ENCODE measurements at places on chromosomes 2 and 18.

DNA sequence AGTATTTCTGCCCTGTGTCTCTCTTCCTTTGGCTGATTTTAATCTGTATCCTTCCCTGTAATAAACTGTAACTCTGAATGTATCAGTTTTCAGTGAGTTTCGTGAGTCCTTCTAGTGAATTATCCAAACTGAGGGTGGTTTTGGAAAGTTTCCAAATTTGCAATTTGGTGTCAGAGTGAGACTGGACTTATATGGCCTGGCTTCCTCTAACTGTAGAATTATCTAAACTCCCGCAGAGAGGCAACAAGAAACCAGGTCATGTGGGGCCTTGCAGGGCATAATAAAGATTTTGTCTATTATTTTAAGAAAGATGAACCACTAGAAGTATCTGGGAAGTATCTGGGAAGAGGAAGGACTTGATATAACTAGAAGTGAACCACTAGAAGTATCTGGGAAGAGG is 95.3 kb upstream of the RNF152 start:
- DNase-seq, result no peak

- peak; percentile 92 for DNase-seq
Measured at GRCh38 chr2:209495855-209496585, 72.2 kb downstream of the MAP2 start.

DNA sequence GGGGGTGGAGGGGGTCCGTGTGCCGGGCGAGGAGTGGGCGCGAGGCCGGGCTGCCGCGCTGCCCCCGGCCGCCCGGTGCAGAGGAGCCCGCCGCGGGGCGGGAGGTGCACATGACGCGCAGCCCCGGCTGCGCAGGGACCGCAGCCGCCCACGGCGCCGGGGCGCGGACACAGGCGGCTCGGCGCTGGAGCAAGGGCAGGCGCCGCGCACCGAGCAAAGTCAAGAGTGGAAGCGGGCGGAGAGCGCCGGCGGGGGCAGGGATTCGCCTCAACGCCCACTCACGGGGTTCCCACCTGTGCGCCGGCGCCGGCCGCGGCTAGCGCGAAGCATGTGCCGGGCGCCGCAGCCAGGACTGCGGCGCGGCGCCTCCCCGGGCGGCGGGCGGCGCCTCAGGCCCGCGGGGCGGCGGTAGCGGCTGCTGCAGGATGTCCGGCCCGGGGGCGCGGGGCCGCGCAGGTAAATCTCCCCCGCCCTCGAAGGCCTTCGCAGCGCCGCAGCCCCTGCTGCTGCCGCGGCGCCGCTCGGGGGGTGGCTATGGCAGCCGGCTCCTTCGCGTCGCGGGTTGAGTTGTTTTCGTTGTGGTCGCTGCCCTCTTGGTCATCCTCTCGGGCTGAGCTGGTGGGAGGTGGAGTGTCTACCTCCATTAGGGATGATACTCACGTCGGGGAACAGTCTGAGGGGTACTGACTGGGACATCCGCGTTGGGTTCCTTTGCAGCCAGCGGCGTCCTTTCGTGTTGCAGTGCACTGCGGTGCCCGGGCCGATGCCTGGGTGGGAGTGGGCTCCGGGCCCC is 216.3 kb upstream of the DTNA start:
- DNase-seq, result no peak

GRCh38 chr2:40287195-40287594 is 164.7 kb downstream of the SLC8A1 start:
- DNase-seq, result no peak

DNA sequence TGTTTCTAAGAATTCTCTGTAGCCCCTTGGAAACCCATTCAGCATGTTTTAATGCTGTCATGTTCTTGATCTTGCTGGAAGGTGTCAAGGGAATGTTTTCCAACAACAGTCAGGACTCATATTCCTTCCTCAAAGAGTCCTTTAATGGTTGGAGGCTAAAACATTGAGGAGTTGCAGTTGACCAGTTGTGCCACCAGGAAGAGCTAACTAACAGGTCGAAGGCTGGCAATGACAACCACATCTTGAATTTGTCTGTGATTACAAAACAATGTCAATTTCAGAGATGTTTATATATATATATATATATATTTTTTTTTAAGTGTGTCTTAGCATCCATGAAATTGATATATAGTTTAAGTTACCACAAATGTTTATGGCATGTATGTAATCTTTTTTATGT is 151.5 kb downstream of the INO80D start:
- DNase-seq, result no peak

DNA sequence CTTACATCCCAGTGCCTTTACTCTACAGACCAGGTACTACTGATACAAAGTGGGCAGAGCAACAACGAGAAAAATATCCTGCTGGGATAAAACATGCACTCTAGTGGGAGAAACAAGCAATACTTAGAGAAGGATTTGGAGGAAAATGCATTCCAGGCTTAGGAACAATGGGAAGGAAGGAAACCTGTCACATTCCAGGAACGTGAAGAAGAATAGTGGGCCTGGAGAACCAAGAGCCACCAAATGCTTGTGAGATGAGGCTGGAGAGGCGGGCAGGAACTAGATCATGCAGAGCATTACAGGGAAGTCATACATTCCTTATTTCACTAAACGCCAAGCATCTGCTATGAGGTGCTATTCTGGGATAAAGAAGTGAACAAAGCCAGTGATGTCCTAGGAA is 342.3 kb downstream of the DCC start:
- no peak for DNase-seq

DNA sequence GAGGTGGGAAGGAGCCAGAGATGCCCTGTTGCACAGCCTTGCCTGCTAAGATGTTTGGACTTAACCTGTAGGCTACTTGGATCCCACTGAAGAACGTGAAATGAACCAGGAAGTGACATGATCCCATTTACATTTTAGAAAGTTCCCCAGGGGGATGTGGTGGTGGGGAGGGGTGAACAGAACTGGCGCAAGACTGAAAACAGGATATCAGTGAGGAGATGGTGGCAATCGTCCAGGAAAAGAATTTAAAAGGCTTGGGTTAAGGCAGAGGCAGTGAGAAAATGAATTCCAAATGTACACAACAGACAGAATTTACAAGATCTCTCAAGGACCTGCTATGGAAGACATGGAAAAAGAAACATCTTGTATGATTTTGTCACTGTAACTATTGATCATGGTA is 42.3 kb downstream of the SULT1C2 start:
- no peak for DNase-seq

GRCh38 chr2:200778038-200778437 is 33.7 kb upstream of the BZW1 start:
- DNase-seq, result no peak

DNA sequence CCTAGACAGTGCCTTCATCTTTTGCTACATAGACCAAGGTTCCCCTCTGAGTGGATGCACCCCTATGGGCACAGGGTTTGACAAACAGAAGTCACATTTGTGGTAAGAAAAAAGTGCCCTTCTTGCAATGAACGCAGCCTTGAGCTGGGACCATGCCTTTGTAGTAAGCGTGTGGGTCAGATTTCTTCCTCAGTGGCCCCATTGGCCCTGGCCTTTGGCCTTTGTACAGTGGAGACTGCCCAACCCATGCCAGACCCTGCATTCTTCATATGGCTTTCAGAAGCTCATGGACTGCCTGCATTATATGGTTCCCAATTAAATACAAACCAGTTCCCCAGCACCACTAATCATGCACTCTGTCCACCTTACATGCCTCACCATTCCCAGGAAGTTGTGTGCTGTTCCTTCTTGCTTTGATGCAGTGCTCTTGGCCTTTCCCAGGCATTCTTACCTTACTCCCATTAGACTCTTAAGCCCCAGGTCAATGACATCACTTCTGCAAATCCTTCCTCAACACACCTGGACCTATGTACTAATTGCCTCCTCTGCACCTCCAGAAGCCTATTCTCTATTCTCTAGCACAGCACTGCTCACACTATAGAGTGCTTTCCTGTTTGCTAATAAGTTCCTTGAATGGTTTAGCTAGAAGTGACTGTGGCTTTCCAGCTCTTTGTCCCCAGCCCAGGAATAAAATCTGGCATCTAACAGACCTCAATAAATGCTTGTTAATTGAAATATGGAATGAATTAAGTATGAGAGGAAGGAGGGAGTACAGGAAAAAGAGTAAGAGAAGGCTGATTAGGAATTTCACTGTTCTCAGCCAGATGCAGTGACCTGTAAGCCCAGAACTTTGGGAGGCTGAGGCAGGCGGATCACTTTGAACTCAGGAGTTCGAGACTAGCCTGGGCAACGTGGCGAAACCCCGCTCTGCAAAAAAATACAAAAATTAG is 60.2 kb downstream of the TMEM247 start:
- no peak for DNase-seq

GRCh38 chr2:232761301-232761907 is 15.0 kb downstream of the KCNJ13 start:
- DNase-seq, result peak; percentile 4

GRCh38 chr2:150271952-150272802 is 215.3 kb downstream of the RND3 start:
- no peak for DNase-seq

- DNase-seq, result no peak
Measured at GRCh38 chr2:74010087-74010541, 25.4 kb downstream of the TET3 start.

- no peak for DNase-seq
Measured at GRCh38 chr2:232449964-232450363, 6.0 kb upstream of the ALPI start.

DNA sequence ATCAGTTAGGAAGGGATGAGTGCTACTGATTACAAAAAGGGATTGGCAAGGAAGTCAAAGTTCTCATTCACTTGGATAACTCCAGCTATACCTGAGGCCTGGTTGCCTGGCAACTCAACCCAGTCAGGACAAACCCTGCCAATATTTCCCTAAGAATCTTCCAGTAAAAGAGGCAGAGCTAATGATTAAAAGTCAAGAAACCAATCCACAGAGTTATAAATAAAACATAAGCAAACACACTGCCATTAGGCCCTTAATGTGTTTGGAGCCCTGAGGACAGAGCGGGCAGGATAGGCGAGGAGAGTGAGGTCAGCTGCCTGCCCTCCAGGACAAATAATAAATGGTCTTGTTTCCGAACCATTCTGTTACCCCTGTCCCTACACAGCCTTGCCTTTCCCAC is 215.6 kb upstream of the NABP1 start:
- DNase-seq, result no peak

DNA sequence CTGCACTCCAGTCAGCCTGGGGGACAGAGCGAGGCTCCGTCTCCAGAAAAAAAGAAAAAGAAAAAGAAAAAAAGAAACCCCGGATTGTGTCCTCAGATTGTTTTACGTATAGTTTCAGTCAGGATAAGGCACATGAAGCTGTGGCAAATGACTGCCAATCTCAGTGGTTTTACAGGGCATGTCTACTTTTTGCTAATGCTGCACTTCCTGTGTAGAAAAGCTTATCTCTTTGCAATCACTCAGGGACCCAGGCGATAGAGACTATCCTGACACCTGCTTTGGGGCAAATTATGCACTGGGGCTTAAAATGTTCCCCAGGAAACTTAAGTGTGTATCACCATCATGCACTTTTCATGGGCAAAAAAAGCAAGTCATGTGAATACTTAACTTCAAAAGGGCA is 103.7 kb upstream of the MEIS1 start:
- DNase-seq, result no peak

DNA sequence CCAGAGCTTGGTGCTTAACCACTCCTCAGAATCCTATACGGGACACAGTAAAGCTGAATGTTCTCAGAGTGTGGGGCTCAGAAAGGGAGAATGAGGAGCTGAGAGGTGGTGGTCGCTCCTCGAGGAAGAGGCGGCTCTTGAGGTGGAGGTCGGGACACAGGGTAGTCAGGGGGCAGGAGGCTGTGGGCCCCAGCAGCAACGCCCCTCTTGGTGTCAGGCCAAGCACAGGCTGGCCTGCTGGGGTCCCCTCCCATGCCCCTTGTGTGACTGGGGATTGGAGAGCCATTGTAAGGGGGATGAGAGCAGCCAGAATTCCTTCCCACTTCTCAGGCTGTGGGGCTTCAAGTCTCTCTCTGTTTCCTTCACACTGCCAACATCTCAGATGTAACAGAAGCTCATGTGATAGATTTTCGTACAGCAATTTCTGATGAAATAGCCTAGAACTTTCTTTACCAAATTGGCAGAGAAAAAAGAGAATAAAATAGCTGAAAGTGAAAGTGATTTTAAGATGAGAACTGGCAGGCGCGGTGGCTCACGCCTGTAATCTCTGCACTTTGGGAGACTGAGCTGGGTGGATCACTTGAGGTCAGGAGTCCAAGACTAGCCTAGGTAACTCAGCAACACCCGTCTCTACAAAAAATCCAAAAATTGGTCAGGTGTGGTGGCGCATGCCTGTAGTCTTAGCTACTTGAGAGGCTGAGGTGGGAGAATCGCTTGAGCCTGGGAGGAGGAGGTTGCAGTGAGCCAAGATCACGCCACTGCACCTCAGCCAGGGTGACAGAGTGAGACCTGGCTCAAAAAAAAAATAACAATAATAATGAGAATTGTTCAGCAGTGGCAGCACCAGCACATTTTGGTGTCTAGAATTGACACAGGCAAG is 61.1 kb upstream of the RPL31 start:
- no peak for DNase-seq

DNA sequence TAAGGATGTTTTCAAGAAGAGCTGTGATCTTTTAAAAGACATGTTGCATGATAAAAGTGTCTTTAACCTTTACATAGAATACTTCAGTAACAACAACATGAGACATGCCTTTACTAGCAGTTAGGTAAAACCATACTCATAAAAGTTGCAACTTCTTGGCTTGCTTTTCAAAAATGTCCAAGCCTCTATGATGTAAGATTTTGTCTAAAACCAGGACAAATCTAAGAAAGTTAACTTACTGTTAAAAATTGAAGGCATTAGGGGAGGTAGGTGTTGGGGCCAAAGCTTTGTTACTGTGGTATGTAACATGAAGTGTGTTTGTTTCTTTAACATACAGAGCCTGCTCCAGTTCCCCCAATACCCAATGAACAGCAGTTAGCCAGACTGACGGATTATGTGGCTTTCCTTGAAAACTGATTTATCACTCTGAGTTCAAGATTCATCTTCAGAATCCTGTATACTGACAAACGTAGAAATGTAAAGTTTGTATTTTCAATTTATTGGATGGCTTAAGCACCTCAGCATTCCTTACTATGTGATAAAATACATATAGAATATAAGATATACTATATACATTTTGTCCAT is 11.7 kb downstream of the COPS8 start:
- no peak for DNase-seq

DNA sequence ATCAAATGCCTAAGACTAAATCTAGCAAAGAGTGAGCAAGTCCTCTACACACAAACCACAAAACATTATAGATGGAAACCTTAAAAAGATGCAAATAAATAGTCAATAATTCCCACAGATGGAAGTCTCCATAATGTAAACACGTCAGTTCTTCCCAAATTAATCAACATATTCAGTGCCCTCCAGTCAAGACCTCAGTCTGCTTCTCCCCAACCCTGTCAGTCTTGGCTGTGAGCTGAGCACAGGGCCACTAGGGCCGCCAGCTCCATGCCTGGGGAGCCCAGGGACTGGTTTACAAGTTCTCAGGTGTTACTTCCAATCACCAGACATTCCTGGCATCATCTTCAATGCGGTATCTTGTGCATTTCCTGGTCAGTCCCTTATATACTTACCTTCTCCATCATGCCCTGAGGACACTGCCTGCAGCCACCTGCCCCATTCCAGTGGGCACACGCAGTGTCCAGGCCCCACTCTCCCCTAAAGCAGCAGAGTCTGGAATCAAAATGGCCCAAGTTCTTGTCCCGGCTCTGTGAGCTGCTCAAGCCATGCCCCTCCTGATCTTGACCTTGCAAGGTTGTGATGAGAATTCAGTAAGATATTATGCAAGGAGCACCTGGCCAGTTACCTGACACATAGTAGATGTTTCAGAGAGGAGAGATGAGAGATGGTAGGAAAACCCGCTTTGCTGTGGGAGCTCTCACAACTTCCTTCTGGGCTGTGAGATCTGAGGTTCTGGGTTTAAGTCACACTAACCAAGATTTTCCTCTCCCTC is 207.9 kb upstream of the RAB6C start:
- DNase-seq, result no peak

GRCh38 chr18:59067873-59068272 is 71.8 kb upstream of the SEC11C start:
- DNase-seq, result no peak
